CD8-positive, alpha-beta memory T cell (primary cell): ENCODE measurements at places on chromosomes 4 and X. TPM values are rescaled to one million over a fixed set of nuclear protein-coding genes. Genes with fewer than 3 reads are reported as not detected.

DNA sequence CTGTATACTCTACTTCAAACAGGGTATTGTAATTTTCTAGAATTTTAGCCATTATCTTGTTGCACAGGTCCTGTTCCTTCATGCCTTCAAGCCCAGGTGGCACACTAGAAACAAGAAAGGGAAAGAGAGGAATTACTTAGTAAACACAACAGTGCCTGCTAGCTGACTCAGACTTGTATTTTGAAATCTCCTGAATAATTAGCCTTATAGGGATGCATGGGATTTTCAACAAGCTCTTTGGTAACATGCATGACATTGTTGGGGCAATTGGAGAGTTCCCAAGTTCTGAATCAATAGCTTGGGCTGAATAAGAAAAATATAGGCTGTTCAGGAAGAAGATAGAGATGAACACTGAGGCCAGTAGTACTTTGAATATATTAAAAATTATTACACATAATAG, 118.8 kb downstream of the FAM13A start:
- DNase-seq: no peak

DNA sequence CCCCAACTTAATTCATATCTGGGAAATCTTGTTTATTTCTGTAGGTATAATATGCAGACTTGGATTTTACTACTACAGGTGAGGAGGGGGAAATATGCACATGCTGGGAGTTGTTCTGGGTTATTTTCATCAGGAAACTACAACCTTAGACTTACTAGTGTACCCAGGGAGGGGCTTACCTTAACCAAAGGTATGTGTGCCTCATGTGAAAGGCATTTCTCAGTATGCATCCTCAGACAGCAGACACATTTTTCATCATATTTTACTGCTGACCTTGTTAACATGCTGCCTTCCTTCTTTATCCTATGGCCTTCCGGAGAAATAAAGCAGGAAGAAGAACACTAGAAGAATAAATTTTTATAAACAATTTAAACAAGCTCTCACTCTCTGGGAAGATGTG, 214.9 kb downstream of the SPANXN4 start:
- no peak for DNase-seq

The MAP3K15 gene
- polyA plus RNA-seq: not detected

DNA sequence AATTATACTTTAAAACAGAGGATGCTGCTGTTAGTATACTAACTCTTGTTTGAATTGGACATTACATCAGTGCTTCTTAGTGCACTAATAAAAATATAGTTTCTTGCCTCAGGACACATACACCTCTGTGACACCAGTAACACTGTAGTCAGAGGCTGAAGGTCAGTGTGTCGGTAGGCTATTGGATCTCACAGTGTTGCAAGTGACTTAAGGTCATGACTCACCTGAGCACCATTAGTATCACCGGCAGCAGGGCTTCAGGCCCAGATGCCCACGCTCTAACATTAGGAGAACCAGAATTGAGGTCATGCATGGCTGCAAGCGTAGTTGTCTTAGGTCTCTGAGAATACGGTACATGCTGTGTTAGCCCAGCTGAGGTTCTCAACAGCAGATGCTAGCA, 15.2 kb downstream of the ETDC start:
- DNase-seq: no peak

DNA sequence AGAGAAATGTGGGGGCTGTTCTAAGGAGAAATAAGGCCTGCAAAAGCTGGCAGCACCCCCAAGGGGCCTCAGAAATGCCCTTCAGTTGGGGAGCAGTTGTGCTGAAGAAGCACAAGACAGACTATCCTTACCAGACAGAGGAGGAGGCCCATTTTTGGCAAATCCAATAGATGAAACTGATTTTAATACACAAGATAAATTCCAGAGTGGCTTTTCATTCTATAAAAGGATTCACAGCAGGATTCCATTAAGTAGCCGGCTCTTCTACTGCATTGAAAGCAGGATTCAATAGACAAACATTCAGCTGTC, 8.1 kb downstream of the SEPTIN6 start:
- DNase-seq: no peak

DNA sequence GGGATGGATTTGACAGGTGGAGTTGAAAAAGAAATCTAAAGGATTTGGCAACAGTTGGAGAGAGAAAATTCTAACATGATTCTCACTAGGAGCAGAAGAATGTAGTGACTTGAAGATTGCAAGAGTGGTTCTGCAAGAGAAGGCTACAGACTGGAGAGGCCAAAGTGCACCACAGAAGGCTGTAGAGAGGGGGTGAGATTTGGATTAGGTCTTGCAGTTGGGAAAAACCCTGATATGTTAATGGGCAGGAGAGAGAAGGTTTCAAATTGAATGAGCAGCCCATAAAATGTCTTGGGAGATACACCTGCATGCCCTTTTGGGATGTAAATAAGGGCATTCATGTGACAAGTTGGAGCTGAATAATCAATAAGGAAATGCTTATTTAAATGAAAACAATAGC, 14.7 kb upstream of the VEGFD start:
- DNase-seq: no peak

GRCh38 chrX:22699581-22700091, 300.1 kb upstream of the DDX53 start:
- no peak for DNase-seq

GRCh38 chr4:73836373-73837279, at the start of gene CXCL6:
Gene CXCL6 (plus strand): TSS chr4:73836678. CDS start chr4:73836751, 73 bp downstream.
- no peak for DNase-seq

The PABPC1L2B gene
- not detected for polyA plus RNA-seq

DNA sequence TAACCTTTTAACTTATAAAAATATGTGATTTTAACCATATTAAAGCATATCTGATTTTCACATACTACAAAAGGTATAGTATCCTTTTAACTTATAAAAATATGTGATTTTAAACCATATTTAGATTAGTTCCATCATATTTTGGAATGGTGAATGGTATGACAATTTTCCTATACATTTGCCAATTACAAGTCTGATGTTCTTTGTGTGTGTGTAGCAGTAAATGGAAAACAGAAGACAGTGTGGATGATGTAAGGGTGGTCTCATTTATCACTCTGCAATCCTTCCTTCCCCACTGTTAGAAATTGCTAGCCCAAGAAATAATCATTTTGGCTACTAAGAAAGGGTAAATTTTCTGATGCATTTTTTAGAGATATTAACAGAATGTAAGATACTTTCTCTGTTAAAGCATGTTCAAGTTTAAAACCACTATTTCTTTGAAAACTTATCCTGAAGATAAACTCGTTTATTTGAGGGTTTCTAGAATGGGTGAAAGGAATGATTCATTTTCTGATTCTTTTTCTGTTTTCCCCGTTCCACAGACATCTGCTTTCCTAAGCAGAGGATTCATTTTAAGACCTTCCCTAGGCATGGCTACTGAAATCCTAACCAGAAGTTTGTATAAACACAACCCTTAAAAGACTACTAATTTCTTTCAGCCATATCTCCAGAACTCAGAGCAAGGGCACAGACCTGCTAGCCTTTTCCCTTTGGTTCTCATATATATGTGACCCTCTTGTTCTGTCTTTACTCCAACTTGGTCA, 21.0 kb downstream of the NUDT6 start:
- DNase-seq: no peak
